ENCODE measurements at places on chromosomes 1 and 21.

DNA sequence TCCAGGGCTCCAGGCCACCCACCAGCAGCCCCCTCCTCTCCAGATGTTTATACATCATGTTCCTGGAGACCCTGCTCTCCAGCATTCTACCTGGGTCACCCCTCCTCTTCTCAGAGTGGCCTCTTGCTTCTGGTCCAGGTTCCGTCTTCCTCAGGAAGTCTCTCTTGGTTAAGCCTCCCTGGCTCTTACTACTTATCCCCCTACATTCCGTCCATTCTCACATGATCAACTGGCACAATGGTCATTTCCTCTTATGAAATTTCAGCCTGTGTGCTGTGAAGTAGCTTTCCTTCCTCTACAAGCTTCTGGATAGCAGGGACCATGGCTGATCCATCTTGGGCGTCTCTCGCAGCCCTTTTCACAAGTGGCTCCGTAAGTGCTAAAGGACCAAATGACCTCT is 33.9 kb upstream of the ATP2B4 start:
- DNase-seq: no peak

GRCh38 chr1:26305667-26306289 is 658 bp downstream of the UBXN11 start:
- DNase-seq: no peak

GRCh38 chr21:28439788-28440187 is 552.9 kb downstream of the LTN1 start:
- no peak for DNase-seq

GRCh38 chr1:211482306-211482705 is 9.7 kb downstream of the RD3 start:
- no peak for DNase-seq

- no peak for DNase-seq
Measured at GRCh38 chr1:117670976-117671780, 65.3 kb downstream of the TENT5C start.

- DNase-seq: no peak
Measured at GRCh38 chr1:116453481-116453880, 80.4 kb downstream of the ATP1A1 start.

- DNase-seq: no peak
Measured at GRCh38 chr1:82562448-82562847, 761.7 kb downstream of the ADGRL2 start.

- no peak for DNase-seq
Measured at GRCh38 chr21:41363370-41364270, 1.8 kb downstream of the MX2 start.

DNA sequence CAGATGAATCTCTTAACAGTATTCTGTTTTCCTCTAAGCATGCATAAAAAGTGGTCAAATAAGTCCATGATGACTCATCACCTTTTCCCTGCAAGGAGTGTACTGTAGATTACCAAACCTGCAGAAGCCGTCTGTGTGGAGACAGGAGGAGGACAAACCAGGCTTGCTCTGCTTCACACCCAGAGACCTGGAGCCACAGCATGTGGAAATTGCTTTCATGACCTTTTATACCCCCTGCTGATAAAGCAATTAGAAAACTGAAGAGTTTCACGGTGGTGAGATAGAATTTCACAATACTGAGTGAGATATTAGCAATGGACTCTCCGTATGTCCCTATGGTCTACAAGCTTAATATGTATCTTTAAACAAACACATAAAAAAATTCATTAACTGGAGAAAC is 9.4 kb downstream of the CORT start:
- DNase-seq: no peak

DNA sequence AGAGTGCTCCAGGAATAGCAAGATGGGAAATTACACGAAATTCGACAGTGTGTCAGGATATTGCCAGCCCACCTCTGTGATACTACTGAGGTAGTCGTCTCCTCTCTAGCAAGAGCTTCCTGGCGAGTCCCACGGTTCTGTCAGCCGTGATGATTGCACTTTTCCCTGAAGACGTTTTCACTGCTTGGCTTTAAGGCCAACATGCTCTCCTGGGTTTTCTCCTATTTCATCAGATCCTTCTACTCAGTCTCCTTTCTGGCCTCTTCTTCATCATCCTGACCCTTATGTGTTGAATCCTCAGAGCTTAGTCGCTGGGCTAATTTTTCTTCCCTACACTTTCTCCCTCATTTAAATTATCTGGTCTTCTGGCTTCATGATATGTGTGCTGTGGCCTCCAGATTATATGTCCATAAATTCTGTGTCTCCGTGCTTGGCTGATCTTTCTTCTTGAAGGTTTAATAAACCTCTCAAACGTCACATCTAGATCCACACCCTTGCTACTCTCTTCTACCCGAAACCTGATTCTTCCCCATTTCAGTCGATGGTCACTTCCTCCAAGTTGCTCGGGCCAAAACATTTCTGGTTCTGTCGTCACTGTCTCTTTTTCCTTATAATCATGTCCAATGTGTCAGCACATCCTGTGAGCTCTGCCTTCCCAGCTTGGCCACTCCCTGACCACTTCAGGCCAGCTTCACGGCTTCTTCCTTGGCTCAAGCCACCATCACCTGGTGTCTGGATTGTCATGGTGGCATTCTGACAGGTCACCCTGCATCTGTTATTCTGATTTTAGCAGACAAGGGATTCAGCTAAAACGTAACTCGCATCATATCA is 12.2 kb downstream of the OR2B11 start:
- no peak for DNase-seq

GRCh38 chr1:212127221-212127620 is 91.7 kb downstream of the DTL start:
- no peak for DNase-seq

- no peak for DNase-seq
Measured at GRCh38 chr1:38028671-38029070, 16.1 kb downstream of the UTP11 start.

Measured in activated naive CD4-positive, alpha-beta T cell treated with Interleukin-2 at 50 U/mL for 16 hours (primary cell).